ENCODE measurements at places on chromosomes 2 and 18.

GRCh38 chr18:13868501-13869271, 44.7 kb downstream of the MC5R start:
- DNase-seq, result no peak

DNA sequence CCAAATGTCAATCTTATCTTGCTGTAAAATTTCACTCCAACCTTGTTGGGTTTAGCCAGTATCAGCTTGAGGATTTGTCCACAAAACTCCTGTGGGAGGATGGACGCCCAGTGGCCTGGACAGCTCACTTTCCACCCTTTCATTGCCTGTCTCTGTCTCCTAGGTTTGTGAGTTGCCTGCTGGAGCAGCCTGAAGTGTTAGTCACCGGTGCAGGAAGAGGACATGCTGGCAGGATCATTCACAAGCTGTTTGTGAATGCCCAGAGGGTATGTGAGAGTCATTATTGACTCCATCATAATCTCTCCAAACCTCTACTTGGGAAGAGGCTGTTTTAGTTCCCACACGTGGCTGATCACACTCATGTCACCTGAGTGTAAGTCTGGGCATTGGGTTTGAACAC, 112.3 kb downstream of the RAB3GAP1 start:
- DNase-seq, result no peak

DNA sequence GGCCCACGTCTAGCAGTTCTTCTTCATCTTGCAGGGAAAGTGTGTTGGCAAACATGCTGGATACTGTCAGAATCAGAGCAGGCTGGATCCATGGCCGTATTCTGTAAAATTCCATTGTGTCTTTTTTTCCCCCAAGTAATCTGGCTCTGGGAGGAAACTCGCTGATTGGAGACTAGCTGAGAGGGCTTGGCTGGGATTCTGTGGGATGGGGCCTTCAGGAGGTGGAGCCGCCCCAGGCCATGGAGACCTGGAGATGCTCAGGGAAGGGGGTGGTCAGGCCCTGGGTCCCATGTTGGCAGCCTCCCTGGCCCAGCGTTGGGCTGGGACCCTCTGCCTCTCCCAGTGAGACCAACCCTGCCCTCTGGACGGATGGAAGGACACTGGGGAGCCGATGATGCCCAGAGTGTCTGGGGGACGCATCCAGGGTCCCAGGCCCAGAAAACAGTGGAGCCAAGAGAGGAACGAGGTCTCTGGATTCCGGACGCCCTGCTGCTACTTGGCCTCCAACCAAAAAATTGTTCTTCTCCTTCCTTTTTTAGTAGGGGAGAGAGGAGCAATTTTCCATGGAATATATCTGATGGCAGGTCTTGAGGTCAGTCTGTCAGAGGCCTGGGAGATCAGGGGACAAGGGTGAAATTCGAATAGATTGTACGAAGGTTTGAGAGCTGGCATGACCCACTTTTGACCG, 114.5 kb downstream of the AGAP1 start:
- no peak for DNase-seq

GRCh38 chr2:30978044-30978443, 160.2 kb downstream of the GALNT14 start:
- DNase-seq, result no peak

- DNase-seq, result no peak
These were observed 142.7 kb downstream of the SCG2 start for GRCh38 chr2:223459328-223459939.

DNA sequence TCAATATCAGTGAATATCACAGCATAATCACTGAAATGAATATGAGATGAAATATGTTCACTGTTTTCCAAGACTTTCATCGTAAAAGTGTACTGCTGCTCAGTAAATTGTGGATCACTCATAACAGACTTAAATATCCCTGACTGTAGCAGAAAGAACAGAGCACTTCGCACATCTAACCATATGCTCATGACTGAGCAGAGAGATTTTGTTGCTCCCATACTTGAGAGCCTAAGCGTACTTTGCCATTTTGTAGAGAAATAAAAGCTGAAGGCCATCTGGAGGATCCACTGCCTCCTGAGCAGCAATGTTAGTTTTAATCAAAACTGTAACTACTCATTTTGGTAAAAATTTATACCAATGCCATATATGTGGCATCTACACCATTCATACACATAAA, 243.5 kb downstream of the STK39 start:
- no peak for DNase-seq

DNA sequence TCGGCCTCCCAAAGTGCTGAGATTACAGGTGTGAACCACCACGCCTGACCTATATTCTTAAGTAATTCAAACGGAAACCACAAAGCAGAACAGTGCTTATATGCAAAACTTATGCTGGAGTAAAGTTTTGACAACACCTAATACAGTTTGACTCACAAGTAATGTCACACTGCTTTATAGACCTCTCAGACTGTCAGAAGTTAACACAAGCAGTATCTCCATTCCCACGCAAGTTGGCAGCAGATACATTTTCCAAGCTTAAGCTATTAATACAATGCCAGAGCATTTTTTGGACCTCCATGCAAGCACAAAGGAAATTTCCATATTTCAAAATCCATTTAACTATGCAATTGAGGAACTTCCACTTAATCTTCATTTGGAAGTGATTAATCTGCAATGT, 21.0 kb upstream of the SANBR start:
- DNase-seq, result no peak

- no peak for DNase-seq
These were observed 675 bp upstream of the SPIRE1 start for GRCh38 chr18:12658426-12659138.

GRCh38 chr18:75582406-75582821, 154.9 kb upstream of the SMIM21 start:
- no peak for DNase-seq

GRCh38 chr2:220521551-220521950, 894.1 kb downstream of the SLC4A3 start:
- no peak for DNase-seq

DNA sequence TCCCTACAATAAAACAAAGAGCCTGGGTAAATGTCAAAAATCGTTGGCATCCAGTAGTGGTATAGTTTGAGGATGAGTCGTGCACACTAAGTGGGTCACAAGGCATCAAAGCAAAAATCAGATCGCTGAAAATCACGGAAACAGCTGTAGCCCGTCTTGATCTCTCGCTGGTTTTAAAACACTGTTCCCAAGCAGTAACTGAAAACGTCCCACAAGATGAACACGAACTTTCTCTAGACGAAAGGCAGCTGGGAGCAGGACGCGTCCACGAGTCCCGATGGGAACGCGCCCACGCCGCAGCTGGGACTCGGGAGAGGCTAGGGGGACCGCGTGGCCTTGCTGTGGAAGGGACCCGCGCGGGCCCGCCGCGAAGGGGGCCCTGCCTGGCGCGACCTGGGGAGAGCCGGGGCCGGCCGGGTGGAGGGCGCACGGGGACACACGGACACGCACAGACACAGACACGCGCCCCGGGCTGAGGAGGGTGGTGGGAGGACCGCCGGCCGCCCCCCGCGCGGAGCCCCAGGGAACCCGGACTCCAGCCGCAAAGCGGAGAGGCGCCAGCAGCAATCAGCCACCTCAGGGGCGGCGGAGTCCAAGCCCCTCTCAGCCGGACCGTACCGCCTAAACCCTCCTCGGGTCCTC, 651 bp downstream of the STK17B start:
- peak; percentile 34 for DNase-seq

- no peak for DNase-seq
These were observed 745.0 kb downstream of the CBLN2 start for GRCh38 chr18:71798986-71799673.

GRCh38 chr18:13429016-13429415, 210.5 kb downstream of the LDLRAD4 start:
- no peak for DNase-seq

DNA sequence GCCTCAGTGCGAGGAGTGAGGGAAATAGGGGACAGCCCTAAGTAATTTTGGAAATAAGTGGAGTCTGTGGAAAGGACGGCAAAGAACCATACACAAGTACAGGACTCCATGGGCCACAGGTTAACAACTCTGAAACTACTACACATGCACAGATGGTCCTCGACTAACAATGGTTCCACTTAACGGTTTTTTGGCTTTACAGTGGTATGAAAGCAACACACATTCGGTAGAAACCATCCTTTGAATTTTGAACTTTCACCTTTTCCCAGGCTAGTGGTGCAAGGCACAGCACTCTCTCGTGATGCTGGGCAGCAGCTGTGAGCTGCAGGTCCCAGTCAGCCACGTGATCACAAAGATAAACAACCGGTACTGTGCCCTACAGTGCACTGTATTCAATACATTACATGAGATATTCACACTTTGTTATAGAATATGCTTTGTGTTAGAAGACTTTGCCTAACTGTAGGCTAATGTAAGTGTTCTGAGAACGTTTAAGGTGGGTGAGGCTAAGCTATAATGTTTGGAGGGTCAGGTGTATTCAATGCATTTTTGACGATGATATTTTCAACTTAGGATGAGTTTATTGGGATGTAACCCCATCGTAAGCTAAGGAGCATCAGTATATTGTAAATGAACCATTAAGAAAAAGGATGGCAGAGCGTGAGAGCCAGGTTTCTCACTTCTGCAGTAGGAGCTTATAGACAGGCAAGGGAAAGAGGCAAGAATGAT, 44.6 kb downstream of the TBC1D8 start:
- no peak for DNase-seq

DNA sequence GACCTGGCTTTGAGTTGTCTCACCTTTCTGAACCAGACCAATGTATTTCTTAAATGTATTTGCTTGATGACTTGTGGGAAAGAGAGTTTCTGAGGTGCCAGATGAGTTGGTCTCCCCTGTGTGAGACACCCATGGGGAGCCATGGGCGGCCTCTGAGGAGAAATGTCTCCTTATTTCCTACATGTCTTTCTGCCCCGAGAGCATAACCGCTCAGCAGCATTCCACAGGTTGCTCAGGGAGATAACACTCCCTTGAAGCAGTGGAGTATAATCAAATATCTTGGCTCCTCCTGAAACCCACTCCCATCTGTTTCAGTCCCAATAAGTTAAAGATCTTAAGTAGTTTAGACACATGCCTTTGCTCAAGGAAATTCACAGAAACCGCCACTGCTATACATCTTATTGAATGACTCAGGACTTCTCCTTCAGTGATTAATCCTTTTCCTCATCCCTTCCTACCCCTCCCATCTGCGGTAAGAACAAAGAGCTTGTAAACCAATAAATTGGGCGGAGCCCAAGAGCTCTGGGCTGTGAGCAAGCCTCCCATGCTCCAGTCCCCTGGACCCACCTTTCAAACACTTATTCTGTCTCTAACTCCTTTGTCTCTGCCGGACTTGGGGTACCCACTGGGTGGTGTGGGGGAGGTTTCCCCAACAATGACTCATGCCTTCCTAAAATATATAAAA, 285.5 kb upstream of the LRRTM4 start:
- DNase-seq, result no peak
